ENCODE measurements at places on chromosomes 2 and 18.

- no peak for DNase-seq
These were observed 95.3 kb upstream of the EPB41L3 start for GRCh38 chr18:5639131-5639530.

GRCh38 chr2:61354543-61355197, 116.2 kb downstream of the USP34 start:
- DNase-seq: no peak

DNA sequence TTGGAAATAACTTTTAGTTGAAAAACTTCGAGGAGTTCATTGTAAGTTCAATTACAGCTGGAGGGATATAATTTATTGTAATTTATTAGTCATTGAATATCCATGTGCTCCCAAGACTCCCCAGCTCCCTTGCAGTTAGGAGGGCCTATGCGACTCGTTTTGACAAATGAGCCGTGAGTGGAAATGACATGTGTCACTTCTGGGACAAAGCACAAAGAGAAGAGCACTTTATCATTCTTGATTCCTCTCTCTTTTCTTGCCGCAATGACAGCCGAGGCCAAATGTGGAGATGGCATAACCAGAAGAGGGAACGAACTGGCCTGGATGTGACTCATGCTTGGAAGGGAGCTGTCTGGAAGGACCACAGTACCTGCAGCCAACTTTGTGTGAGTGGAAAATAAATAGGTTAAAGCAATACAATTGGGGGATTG, 44.2 kb upstream of the ITSN2 start:
- no peak for DNase-seq

- no peak for DNase-seq
These were observed 100.5 kb downstream of the SOS1 start for GRCh38 chr2:39020383-39020782.

GRCh38 chr2:227460833-227461232, 11.1 kb upstream of the AGFG1 start:
- no peak for DNase-seq

GRCh38 chr2:64348386-64349130, 105.4 kb upstream of the LGALSL start:
- DNase-seq: no peak

DNA sequence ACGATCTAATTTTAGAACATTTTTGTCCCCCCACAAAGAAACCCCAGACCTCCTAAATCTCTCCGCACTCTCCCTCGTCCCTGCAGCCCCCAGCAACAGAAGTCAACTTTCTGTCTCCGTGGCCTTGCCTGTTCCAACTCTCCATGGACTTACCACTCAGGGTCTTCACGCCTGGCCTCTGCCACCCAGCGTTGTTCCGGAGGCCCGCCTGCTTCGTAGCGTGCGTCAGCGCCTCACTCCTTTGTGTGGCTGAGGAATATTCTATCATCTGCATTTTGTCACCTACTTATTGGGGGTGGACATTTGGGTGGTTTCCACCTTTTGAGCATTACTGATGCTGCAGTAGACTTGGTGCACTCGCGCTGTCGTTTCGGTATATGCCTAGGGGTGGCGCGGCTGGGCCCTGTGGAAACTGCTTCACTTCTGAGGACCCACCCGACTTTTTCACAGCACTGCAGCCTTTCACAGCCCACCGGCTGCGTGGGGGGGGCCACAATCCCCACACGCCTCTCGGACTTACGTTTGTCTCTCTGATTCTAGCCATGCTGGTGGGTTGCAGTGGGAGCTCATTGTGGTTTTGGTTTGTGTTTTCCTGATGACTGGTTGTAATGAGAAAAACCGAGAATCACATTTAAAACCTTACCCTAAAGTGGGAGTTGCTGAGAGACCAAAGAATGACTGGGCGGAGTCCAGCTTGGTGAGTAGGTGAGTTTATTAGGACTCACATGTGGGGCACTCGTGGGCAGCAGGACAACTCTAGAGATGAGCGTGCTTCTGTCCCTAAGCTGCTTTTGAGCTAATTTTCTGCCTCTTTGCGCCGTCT, 1.4 kb upstream of the HSBP1L1 start:
- DNase-seq: no peak

DNA sequence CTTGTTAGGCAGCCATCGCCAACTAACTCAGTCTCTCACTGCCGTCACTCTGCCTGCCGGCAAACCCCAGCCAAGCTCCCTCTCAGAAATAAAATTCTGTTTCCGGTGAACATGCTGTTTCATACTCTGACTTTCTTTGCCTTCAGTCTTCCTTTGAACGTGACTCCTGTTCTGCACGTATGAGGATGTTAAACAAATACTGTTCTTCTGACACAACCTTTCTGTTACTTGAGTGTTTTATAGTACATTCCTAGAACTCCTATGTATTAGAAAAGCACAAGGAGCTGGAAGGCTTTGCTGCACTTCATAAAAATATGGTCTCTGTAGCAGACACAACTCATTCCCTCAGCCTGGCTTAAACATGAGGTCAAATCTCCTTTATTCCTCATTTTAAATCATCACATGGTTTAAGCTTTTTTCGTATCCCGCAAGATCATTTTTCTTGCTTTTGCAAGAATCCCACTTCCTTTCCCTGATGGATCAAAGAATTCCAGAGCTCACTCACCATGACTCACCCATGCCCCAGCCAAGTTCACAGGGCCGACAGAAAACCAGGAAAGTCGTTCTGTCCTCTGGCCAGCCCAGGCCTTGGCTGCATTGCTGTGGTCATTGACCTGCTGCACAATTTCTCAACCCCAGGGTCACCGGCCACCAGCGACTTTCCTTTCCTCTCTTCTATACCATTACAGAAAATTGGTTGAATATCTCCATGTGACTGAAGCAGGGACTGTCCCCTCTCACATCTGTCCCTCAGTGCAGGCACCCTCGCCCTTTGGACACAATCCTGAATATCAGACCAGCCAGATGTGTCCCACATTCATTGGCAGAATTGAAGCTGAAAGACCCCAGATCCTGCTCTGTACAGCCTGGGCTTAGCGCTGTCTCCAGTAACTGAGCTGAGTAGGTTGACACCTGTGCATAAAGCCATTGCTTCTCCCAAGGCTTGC, 183.1 kb upstream of the ARL4C start:
- no peak for DNase-seq

DNA sequence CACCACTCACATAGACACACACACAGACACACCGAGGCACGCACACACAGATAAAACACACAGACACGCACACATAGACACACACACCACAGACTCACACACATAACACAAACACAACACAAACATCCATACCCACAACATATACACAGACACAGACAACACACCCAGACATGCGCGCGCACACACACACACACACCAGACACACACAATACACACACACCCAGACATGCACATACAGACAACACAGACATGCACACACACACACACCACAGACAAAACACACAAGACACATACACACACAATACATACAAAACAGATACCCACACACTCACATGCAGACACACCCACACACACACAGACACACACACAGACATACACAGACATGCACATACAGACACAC, 95.4 kb upstream of the SMAD7 start:
- DNase-seq: no peak

DNA sequence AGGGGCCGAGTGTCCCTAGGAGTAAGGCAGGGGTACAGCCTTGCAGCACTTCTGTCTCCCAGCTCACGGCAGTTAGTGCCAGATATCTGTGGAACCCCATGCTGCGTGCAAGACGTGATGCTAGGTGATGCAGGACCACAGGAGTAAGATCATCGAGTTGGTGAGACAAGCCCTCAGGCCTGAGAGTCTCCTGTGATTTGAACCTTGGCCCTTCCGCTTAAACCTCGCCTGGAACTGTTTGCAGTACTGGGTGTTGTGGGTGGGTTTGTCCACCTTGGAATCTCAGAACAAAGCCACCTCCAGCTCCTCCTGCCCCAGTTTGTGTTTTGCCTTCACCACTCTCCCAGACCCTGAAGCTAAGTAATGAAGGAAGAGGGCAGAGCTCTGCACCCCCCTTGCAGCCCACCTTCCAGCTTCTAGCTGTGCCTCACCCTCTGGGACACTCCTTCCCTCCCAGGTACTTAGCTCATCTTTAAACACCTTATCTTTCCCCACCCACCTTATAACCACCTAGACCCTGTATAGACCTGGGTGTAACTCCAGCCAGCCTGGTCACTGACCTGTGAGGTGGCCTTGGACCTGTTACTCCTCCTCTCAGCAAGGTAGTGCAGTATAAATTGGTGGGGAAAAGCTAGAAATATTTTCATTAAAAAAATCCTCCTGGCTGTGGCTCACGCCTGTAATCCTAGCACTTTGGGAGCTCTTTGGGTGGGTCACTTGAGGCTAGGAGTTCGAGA, 6.6 kb downstream of the CNNM4 start:
- DNase-seq: no peak

- DNase-seq: no peak
These were observed 356.4 kb upstream of the SLC39A10 start for GRCh38 chr2:195300631-195301030.

- DNase-seq: no peak
These were observed 29.7 kb downstream of the ST8SIA5 start for GRCh38 chr18:46727177-46727576.

DNA sequence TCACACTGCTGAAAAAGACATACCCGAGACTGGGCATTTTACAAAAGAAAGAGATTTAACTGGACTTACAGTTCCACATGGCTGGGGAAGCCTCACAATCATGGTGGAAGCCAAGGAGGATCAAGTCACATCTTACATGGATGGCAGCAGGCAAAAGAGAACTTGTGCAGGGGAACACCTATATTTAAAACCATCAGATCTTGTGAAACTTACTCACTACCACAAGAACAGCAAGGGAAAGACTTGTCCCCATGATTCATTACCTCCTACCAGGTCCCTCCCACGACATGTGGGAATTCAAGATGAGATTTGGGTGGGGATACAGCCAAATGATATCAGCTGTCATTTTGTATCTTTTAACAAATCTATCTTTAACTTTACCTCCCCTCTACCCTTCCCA, 251.1 kb upstream of the RASGRP3 start:
- no peak for DNase-seq

- no peak for DNase-seq
These were observed 62.2 kb downstream of the ADNP2 start for GRCh38 chr18:80171054-80171872.

DNA sequence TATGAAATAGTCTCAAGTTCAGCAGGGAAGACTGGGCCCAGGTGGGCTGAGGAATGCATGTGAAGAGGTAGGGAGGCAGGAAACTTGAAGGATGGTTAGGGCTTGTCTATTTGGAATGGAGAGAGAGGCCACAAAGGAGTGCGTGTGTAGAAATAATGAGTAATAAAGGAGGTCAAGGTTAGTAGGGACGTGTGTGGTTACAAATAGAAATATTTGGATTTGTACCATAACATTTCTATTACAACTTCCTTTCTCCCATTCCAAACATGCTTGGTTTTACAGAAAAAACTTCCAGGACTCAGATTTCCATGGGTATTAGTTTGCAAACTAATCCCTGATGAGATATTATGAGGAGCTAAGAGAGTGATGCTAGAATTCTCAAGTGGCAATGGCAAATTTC, 280.6 kb downstream of the NCKAP5 start:
- DNase-seq: no peak

GRCh38 chr2:185108588-185108987, 510.3 kb downstream of the ZNF804A start:
- no peak for DNase-seq

GRCh38 chr18:70423120-70423519, 134.3 kb downstream of the SOCS6 start:
- no peak for DNase-seq

- no peak for DNase-seq
These were observed 560.0 kb downstream of the CCDC85A start for GRCh38 chr2:56743807-56744206.

GRCh38 chr18:40738321-40738880, 1216.6 kb upstream of the PIK3C3 start:
- DNase-seq: no peak

GRCh38 chr18:37445368-37445767, 120.2 kb downstream of the CELF4 start:
- no peak for DNase-seq

DNA sequence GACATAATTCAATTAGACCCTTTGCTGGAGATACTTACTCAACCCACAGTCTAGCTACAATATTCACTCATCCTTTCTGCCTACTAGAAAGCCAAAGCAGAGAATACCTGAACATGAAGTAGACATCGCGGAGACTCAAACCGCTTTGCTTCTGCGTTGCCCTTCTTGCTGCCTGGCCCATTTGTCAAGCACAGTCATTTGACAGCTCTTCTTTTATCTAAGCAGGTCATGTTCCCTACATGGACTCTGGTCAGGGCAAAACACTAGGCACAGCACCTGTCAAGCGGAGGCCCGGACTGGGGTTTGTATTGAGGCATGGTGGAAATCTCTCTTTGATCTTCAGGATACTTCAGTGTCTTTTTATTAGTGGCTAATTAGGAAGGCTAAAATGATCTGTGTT, 89.7 kb downstream of the FARSB start:
- DNase-seq: no peak

GRCh38 chr2:49616800-49617199, 462.5 kb upstream of the FSHR start:
- DNase-seq: no peak

- no peak for DNase-seq
These were observed 11.7 kb upstream of the SIX3 start for GRCh38 chr2:44929735-44930273.

DNA sequence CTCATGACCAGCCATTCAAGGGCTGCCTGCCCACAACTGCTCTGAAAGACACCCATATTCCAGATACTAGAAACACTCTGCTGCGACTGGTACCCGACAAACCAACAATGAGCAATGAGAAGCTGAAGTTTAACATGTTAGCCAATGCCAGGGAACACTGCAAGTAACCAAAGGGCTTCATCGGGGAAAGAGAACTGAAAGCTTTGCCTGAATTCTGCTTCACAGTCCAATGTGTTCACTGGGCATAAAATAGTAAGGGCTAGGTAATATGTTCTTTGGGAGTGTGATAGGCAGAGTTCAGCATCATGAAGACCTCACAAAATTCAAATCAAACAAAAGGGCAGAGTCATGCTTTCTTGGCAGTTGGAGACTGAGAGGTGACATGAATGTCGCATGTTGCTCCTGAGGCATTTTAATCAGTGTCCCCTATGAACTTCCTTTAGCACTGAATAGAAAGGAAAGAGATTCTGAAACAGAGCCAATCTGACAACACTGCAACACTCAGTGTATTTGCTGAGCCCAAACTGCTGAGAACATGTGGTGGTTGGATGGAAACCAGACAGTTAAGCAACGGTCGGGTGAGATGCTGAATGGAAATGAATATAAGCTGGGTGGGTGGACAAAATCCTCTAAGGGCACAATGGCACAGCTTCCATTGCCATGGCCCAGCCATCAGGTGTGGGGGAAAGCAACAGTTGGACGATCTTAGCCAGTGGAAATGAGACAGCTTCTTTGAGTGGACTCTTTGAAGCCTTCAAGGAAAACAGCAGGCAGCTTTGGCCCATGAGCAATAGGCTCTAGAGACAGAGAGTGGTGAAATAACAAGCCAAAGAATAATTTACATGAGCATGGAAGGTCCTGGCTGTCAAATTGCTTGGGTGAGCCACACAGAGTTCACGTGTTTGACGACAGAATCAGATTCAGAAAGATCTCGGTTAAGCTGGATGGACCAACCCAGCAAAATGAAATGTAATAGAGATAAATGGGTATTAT, 277.5 kb downstream of the AFF3 start:
- no peak for DNase-seq

- no peak for DNase-seq
These were observed 32.0 kb downstream of the EMILIN2 start for GRCh38 chr18:2878656-2879330.

GRCh38 chr2:199019898-199020507, 437.7 kb downstream of the SATB2 start:
- no peak for DNase-seq

All from GM18507 (cell line).